ENCODE measurements at places on chromosomes 16 and 17. TPM values are rescaled to one million over a fixed set of nuclear protein-coding genes. Genes with fewer than 3 reads are reported as not detected.

DNA sequence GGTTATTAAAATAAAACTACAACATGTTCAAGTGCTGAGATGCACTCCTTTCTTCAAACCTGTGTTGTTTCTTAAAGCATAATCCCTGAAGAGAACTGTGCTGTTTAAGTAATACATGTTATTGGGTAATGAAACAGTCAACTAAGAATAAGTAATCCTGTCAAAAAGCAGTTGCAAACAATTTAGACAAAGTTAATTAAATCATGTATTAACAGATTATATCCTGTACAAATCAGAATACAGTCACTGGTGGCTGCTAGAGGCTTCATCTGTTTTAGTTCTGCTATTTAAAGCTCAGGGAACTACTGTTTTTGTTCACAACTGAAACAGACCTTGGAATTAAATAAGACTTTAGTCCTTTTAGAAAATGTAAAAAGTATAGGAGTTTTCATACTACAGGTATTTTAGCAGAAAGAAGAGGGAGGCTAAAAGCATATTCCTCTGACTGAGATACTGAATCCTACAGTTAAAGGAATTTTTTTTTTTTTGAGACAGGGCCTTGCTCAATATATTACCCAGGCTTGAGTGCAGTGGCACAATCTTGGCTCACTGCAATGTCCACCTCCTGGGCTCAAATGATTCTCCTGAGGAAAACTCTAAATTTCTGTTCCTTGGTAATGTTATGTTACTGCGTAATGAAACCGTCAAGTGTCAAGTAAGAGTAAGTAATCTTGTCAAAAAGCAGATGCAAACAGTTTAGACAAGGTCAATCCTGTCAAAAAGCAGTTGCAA lies 27.3 kb upstream of the ITGA2B start:
- no peak for DNase-seq

DNA sequence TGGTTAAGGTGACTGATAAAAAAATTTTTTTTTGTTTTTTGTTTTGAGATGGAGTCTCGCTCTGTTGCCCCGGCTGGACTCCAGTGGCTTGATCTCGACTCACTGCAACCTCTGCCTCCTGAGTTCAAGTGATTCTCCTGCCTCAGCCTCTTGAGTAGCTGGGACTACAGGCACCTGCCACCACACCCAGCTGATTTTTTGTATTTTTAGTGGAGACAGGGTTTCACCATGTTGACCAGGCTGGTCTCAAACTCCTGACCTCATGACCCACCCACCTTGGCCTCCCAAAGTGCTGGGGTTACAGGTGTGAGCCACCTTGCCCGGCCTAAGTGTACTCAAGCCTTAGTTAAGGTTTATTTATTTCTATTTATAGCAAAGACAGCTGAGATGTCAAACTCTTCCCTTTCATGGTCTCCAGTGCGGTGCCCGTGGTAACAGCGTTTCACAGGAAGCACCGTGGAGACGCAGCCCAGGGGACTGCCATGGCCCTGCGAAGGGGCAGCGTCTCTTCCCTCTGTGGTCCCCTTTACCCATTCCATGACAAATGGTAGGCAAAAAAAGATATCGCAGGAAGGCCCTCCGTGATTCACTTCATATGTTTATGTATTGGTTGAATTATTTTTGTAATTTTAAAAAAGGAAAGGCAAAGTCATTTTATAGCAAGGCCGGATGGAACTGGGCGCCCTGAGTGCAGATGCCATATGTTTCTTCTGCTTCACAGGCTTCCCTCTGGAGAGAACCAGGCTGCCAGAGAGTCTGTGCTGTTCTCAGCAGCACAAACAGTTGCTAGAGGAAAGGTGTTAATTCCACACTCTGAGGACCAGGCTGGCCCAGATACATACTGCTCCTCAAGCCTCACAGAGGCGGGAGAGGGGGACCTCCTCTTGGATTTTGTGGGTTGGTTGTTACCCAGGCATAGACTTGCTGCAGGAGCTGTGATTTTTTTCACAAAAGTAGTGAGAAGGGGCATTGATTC lies 29.2 kb downstream of the DDX19A start:
- no peak for DNase-seq

GRCh38 chr17:56289321-56289720 lies 136.0 kb downstream of the ANKFN1 start:
- no peak for DNase-seq

GRCh38 chr16:12879812-12880211 lies 21.6 kb upstream of the SHISA9 start:
- no peak for DNase-seq

- DNase-seq = no peak
These were observed 51.3 kb upstream of the FBXO47 start for GRCh38 chr17:39018267-39019134.

The KRT33A gene
- total RNA-seq = not detected

The PRSS8 gene
- total RNA-seq = 42.6 TPM

The ZFP3 gene
- 0.05 TPM for total RNA-seq

Data from HCT116 (cell line).